Activated naive CD4-positive, alpha-beta T cell (primary cell): ENCODE measurements at places on chromosomes 6 and 20.

- DNase-seq = no peak
These were observed 93.2 kb downstream of the PSMG4 start for GRCh38 chr6:3351829-3352524.

DNA sequence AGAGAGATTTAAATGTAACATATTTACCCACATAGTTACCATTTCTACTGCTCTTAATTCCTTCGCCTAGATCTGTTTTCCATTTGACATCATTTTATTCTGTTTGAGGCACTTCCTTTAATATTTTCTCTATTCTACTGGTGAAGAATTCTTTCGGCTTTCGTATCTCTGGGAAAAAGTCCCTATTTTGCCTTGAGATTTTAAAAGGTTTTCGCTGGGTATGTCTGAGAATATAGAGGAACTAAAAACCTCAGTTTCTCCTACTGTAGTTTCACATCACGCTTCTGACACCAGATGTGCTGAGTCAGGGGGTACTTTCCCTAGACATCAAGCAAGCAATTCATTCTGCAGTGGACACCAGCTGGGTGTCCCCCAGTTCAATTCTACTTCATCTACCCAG is 61.7 kb downstream of the E2F3 start:
- DNase-seq = no peak

- no peak for DNase-seq
These were observed 3.0 kb upstream of the TGM2 start for GRCh38 chr20:38167851-38168760.

- no peak for DNase-seq
These were observed 188.0 kb downstream of the KCNQ5 start for GRCh38 chr6:72809746-72810379.

DNA sequence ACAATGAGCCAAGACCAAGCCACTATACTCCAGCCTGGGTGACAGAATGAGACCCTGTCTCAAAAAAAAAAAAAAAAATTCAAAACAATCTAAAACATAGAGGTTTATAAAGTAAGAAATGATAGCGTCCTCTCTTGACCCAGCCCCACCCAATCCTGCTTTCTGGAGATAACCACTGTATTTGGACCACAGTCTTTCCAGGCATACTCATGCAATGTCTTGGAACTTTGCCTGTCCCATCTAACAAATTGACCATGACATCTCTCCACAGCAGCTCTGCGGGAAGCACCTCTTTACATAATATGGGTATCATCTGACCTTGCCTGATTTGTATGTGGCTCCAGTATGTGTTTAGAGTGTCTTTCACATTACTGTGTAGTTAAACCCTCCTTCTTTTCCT is 9.1 kb upstream of the SHLD1 start:
- no peak for DNase-seq

DNA sequence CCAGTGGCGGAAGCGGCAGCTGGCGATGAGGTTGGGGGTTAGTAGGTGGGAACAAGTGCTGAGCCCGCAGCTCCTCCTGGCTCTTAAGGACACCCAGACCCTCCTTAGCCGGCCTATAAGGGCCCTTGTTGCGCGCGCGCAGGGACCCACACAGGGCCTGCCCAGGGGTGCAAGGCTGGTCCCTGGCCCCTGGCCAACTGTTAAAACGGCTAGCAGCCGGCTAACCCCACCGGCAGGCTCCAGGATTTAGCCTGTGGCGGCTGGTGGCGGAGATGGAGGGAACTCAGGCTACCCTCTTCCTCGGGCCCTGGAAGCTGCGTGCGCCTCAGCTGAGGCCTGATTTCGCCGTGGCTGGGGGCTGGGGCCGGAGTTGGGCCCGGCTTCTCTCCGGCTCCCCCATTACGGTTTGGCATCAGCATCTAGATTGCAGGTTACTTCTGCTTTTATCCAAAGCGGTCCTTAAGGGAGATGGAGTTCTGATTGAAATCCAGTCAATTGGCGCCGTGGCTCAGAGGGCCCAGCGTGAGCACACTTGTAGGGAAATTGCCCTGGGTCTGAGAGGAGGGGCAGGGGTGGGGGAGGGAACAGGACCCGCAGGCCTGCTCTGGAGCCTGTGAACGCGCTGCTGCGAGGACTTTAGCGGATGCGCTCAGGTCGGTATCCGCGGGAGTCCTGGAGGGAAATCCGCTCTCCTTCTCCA is 36.9 kb upstream of the CCDC167 start:
- DNase-seq = no peak

GRCh38 chr6:14123386-14124111 is 6.0 kb downstream of the CD83 start:
- no peak for DNase-seq

DNA sequence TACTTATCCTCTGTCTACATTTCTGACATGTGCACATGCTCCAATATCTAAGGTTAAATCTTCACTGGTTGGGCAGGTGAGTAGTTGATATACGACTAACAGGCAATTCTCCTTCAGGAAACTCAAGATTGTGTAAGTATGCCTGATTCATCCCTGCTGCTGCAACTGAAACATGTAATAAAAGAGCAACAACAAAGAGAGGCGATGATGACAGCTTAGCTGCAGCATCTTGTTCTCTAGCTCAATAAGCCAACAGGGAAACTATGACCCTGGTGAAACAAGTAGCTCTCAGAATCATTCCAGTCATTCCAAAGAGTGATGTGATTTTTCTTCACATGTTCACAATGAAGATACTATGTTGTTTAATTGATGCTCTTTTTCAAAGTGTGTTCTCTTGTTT is 74.4 kb downstream of the ELOVL4 start:
- no peak for DNase-seq

DNA sequence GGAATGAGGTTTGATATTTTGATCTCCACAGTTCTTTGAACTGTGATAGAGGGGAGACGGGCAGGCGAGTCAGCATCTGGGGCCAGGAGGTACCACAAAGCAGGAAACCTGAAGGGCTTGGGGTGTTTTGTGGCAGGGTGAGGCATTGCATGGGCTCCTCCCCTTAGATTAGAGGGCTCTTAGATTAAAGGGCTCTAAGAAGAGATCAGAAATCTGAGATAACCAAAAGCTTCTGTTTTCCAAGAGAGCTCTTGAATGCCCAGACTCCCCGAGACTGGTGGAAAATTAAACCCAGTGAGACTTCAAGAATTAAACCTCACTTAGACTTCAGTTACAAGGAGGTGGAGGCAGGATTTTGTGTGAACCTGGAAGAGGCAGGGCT is 2.4 kb upstream of the GPX5 start:
- DNase-seq = no peak

DNA sequence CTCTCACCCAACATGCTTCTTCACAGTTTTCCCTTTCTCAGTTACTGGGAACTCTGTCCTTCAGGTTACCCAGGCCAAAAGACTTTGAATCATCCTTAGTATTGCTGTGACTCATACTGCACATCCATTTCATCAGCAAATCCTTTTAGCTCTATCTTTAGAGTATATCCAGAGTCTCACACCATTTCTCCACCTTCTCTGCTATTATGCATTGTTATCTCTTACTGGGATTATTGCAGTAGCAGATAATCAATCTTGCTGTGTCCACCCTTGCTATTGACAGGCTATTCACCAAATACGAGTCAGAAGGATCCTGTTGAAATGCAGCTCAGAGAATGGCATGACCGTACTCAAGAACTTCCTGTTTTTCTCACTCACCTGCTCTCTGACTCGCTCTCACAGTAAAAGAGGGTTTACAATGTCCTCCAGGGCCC is 57.3 kb downstream of the BCKDHB start:
- DNase-seq = no peak

GRCh38 chr6:169139179-169139971 is 114.3 kb downstream of the THBS2 start:
- DNase-seq = no peak

DNA sequence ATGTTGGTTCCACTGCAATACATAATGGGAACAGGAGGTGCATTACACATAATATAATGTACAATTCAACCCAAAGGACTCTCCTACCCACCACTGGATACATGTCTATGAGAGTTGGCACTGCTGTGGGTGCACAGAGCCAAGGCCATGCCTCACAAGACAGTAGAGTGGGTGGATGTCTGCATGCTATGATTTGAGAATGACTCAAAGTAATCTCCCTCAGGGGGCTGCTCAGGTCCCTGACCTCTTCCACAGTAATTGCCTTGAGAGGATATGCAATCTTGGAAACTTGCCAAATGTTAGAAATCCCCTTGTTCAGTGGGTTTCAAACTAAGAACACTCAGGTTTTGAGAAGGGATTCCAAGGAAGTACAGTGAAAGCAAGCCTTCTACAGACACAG is 79.0 kb downstream of the ANKEF1 start:
- no peak for DNase-seq

GRCh38 chr6:147905711-147906110 is 397.2 kb downstream of the SAMD5 start:
- DNase-seq = no peak

GRCh38 chr6:36120979-36121786 is 9.1 kb upstream of the MAPK13 start:
- no peak for DNase-seq

- DNase-seq = no peak
These were observed 13.8 kb downstream of the VAPB start for GRCh38 chr20:58402827-58403226.

- DNase-seq = peak; percentile 50
These were observed 12.9 kb upstream of the MROH8 start for GRCh38 chr20:37192137-37192854.

GRCh38 chr6:100678027-100678426 is 203.1 kb downstream of the ASCC3 start:
- DNase-seq = no peak

GRCh38 chr20:37567671-37568588 is 40.3 kb upstream of the BLCAP start:
- DNase-seq = no peak

GRCh38 chr20:5080384-5080877 is 39.3 kb downstream of the PCNA start:
- DNase-seq = no peak

- DNase-seq = no peak
These were observed 7.1 kb downstream of the BMP7 start for GRCh38 chr20:57259121-57259937.
